ENCODE measurements at places on chromosomes 3 and 15.

DNA sequence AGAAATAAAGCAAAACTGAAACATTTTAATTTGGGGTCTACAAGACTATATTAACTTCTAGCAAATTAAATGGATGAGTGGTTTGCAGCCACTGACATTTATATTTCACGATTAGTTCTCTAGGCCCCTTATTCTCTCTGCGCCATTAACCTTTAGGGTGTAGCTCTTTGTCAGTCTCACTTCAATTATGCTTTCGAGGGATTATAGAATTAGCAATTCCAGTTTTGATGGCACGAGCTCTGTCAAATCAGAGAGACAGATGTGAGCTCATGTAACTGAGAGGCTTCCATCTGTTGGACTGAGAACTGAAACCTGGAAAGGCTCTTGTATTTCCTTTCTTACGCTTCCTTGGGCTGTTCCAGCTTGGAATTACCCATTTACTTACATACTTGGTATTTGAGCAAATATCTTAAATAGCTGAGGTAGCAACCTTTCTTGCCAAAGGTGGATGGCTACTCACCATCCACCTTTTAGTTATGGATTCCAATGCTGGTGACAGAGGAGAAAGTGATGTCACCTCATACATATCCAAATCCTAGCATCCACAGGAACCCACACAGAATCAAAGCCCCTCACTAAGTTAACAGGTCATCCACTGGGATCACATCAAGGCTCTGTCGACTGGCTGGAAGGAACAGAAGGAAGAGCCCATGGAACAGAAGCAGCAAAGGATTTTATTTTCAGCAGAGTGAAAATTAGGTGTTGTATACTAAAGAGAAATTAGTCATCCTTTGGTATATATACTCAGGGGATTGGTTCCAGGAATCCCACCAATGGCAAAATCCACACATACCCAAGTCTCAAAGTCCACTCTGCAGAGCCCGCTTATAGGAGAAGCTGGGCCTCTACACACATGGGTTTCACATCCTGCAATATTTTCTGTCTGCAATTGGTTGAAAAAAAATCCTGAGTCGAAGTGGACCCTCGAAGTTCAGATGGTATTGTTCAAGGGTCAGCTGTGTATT lies 20.8 kb downstream of the VGLL4 start:
- no peak for DNase-seq

GRCh38 chr3:167113035-167113830 lies 266.9 kb downstream of the ZBBX start:
- no peak for DNase-seq

DNA sequence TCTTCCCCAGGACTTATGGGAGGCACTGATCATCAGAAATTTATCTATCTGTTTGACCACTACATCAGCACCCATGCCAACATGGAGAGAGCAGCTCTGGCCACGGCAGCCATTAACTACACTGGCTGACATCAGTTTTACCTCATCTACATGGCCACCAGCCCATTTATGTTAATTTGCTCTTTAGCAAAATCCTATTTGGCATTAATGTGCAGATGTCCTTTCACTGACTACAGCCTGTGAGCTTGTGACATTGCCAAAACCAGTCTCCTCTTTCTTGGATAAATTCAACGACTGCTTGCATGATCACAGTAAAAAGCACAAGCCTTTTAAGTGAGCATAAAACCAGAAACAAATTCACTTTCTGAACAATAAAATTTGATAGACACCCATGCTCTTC lies 47.5 kb downstream of the NR1I2 start:
- DNase-seq: no peak

- DNase-seq: no peak
Measured at GRCh38 chr3:9468460-9468859, 71.0 kb downstream of the SETD5 start.

- no peak for DNase-seq
Measured at GRCh38 chr3:59957150-59957549, 907.3 kb upstream of the CFAP20DC start.

- no peak for DNase-seq
Measured at GRCh38 chr15:25680686-25681025, 182.5 kb downstream of the ATP10A start.

- DNase-seq: no peak
Measured at GRCh38 chr3:24496529-24497482, 2.2 kb upstream of the THRB start.

DNA sequence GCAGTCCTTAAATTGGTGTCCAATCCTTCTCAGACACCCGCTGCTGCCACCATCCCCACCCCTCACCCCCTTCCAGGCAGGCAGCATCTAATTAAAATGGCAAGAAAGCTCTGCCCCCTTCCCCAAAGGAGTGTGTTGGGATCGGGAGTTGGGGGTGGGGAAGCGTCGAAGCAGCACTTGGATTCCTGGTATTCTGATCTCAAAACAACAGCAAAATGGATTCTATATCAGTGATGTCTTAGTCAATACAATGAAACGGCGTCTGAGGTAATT lies 1.4 kb downstream of the TNIK start:
- no peak for DNase-seq

- peak; percentile 33 for DNase-seq
Measured at GRCh38 chr15:78108300-78109084, 16.1 kb downstream of the SH2D7 start.

DNA sequence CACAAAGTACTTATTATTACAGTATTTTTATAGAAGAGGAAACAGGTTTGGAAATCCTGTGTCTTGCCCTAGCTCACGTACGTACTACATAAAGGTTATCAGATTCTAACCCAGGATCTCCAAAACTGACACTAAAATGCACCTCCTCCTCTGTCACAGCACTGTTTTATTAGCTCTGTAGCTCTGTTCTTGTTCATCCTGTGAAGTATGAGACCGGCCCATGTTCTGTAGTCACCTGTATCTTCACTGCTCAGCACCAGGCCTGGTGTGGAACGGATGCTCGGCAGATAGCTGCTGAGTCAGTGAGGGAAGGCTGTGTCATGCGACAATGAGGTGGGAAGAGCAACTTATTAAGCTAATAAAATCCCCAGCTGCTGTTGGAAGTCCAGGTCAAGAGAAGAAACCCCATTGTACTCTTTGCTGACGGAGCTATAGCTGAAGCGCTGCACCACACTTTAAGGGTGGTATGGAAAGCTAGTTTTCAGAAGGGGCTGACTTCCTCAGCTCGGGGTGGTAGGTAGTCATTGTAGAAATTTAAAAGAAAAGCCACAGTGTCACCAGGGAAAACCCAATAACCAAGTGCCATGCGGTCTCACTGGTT lies 22.8 kb downstream of the BCL2A1 start:
- no peak for DNase-seq

DNA sequence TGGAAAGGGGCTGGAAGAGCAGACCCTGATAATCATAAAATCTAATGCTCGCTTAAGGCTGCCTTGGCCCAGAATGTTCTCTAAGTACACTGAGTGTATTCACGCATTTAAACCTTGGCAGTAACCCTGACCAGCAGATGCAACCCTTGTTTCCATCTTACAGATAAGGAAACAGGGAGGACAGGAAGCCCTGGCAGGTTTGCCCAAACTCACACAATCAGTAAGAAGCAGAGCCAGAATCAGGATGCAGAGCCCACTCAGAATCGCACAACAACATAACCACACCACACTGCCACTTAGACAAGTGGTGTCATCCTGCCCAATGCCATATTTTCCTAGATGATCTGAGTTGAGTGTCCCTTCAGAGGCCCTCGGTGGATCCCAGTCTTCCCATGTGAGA lies 214.5 kb upstream of the HES1 start:
- no peak for DNase-seq

DNA sequence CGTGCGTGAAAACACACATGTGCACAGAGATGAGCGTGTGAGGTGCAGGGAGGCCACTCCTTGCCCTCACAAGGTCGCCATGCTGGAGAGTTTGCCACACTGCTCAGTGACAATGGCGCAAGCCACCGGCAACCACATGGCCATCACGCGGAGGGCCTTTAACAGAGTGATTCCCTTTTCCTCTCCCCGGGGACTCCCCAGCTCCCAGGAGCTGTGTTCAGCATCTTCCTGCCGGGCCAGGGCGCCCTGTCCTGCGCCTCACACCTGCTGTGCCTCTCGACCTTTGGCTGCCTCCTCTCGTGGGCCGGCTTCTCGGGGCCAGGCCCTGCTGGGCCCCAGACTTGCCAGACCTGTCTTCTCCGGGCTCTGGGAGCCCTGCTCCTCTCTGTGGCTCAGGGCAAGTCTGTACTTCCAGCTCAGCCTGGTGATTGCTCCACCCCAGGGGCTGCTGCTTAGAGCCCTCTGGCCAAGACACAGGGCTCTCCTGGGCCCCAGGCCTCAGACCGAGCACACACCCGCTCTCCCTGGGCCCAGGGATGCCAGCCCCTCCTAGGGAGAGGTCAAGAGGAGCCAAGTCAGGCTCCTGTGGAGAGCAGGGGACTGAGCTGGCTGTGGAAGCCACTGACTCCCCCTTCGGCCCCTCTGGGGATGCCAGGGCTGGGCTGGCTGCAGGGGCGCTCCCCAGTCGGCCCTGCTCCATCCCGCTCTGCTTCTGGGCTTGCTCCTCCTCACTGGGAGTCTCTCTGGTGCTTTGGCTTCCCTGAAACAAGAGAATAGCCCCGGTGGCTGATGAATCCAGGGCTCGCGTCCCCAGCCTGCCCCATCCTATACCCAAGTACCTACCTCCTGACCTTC lies 5.6 kb downstream of the CCDC9B start:
- no peak for DNase-seq

DNA sequence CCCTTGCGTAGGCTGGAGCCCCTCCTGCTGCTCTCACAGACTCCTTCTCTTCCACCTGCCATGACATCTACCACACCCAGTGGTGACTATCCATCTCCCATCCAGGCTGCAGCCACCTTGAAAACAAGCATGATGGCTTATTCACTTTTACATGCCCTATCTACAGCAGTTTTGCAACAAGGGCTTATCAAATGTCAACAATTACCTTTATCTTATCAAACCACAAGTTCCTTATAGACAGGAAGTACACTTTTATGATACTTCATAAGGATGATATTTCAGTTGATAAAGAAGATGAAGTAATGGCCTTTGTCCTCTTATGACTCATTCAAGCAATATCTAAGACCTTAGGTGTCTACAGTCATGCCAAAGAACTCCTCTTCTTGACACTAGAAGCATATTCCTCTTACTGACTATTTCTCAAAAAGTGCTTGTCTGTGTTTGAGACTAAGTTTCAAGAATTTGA lies 125.3 kb upstream of the SPRED1 start:
- DNase-seq: no peak

GRCh38 chr3:9168241-9168741 lies 81.2 kb downstream of the SRGAP3 start:
- DNase-seq: no peak

DNA sequence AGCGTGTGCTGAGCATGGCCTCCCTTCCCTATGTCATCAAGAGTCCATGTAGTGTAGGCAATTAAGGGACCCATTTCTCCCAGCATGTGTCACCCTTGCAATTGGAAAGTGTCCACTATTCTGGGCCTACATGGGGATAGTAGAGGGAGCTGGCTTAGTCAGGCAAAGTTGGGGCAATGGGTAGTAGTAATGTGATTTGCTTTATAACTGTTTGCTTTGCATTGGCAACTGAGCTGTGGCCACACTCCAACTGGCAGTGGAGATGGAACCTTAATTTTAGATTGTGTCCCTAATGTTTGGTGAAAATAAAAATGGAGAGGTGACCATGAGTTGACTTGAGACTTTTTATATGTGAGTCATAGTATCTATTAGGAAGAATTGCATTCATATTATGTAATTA lies 97.7 kb upstream of the SAMMSON start:
- no peak for DNase-seq

DNA sequence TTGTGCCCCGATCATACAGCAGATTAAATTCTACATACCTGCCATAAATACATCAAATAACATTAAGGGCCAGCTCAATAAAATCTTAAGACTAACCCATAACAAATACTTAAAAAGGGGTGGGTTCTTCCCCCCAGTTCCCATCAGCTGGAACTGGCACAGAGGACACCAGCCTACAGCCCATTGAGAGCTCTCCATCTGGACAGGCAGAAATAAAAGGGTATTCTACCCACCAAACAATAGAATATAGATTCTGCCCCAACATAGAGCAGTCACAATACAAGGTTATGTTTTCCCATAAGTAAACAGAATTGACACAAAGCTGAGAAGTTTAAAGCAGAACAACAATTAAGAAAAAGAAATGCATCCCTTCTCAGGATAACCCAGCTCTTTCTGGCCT lies 11.9 kb downstream of the CPOX start:
- DNase-seq: no peak

- peak; percentile 55 for DNase-seq
Measured at GRCh38 chr15:51982013-51982769, 10.6 kb upstream of the LEO1 start.

- DNase-seq: no peak
Measured at GRCh38 chr15:88610701-88611231, 10.4 kb upstream of the AEN start.

DNA sequence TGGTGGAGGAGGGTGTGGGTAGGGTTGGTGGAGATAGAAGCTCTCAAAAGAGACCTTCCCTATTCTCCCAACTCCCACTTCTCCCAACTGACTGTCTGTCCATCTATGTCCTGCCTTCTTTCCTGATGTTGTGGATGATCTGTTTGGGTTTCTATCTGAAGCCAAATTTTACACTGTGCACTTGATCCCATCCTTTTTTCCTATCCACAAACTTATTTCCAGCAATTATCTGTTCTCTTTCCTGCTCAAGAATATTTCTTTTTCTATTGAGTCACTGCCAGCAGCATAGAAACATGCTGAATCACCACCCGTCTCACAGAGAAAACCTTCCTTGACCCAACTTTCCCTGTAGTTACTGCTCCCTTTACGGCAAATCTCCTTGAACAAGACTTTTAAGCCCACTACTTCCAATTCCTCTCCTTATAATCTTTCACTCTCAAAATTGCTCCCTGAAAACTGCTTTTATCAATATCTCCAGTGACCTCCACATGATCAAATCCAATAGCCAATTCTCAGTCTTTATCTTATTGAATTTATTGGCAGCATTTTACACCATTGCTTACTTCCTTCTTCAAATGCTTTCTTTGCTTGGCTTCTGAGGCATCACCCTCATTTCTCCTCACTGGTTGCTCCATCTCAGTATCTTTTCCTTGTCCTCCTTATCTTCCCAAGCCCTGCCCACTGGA lies 141.2 kb upstream of the SLC7A14 start:
- DNase-seq: no peak

- no peak for DNase-seq
Measured at GRCh38 chr3:66326340-66326739, 105.5 kb downstream of the SLC25A26 start.

DNA sequence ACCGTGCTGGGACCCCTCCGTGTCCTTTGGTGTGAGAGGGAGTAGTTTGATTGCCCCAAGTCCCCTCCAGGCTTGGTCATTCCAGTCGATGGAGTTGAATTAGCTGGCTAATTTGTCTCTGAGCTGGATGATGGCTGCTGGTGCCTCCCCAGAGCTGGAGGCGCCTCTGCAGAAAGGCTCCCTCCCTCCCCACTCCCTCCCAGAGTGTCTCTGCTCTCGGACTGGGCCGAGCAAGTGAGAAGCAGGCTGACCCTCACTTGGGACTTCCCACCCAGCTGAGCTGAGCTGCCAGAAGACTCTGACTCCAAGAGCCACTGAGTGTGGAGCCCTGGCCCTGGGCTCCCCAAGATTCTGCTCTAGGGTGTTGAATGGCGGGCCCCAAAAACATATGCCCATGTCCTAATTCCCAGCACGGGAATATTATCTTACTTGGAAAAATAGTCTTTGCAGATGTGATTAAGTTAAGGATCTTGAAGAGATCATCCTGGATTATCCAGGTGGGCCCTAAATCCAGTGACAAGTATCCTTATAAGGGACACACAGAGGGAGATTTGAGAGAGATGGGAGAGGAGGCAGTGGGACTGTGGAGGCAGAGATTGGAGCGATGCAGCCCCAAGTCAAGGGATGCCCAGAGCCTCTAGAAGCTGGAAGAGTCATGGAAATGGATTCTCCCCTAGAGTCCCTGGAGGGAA lies 60.7 kb upstream of the TLE3 start:
- DNase-seq: no peak

- DNase-seq: no peak
Measured at GRCh38 chr3:119700269-119700919, 2.4 kb upstream of the CFAP91 start.

Measured in GM04503 (cell line).